ENCODE measurements at places on chromosomes 4 and X. TPM values are rescaled to one million over a fixed set of nuclear protein-coding genes. Genes with fewer than 3 reads are reported as not detected.

GASK1B gene
- total RNA-seq = 29.1 TPM

AMOT gene
- 343 TPM for total RNA-seq

ASMT gene
- total RNA-seq = 0.45 TPM

PLA2G12A gene
- 53.8 TPM for total RNA-seq

COX7B2 gene
- not detected for total RNA-seq

PFKFB1 gene
- 1.1 TPM for total RNA-seq

TEX13D gene
- not detected for total RNA-seq

DNA sequence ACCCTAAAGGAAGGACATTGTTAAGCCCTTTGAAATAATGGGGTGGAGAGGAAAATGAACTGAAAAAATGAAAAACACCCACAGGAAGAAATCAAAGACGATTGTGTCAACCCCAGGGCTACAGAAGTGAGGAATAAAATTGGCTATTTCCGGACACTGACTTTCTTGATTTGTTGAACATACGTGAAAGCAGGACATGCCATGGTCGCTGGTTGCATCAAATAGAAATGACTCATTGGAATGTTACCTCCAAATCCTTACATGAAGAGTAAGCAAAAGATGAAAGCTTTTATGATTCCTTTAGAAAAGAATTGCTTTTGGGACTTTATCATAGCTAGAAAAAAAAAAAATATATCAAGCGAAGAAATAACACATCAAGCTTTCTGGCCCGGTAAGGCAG, 75.3 kb downstream of the DCUN1D4 start:
- DNase-seq = no peak

GRCh38 chr4:182644683-182645050, 272.5 kb downstream of the DCTD start:
- DNase-seq = no peak

DNA sequence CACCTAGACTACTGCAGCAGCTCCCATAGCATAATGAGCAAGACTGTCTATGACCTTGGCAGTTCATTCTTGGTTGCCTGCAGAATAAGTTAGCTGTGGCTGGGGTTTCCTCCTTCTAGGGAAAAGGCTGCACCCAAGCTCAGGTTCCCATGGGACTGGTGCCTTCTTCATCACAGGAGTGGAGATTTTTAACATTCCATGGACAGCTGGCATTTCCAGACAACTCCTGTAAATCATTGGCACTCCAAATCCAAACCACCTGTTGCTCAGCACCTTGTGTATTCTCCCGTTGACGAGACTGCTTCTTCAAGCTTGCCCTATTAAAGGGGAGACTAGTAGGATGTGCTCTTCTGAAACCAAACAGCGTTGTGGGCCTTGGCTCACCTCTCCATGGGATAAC, 7.8 kb upstream of the NUP54 start:
- no peak for DNase-seq

- no peak for DNase-seq
These were observed 5.1 kb upstream of the TNIP2 start for GRCh38 chr4:2761035-2761923.

Measured in mesothelial cell of epicardium (in vitro differentiated cells).